CD4-positive, alpha-beta T cell treated with Interleukin-10 for 1 hour (primary cell): ENCODE measurements at places on chromosomes 6 and 20.
A peak's percentile ranks its signal among the peaks of the same experiment; 100 is the strongest.

- DNase-seq = no peak
Measured at GRCh38 chr6:130666786-130667185, 160.4 kb upstream of the SMLR1 start.

DNA sequence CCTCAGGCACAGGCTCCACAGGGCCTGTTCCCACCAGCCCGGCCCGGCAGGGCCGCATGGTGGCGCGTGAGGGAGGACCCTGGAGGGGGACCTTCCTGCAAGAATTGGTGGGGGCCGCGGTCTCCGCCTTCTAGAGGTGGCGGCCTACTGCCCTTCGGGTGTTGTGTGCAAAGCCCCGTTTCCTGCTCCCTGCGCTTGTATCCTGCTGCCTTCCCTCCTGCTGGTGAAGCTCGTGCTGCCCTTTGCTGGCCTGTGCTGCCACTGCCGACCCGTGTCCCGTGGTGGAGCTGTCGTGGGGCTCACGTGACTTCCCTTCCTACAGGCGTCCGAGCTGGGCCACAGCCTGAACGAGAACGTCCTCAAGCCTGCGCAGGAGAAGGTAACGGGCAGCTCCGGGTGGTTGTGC is 8.4 kb upstream of the COL20A1 start:
- DNase-seq = no peak

- no peak for DNase-seq
Measured at GRCh38 chr6:150719099-150719766, 119.5 kb downstream of the PLEKHG1 start.

DNA sequence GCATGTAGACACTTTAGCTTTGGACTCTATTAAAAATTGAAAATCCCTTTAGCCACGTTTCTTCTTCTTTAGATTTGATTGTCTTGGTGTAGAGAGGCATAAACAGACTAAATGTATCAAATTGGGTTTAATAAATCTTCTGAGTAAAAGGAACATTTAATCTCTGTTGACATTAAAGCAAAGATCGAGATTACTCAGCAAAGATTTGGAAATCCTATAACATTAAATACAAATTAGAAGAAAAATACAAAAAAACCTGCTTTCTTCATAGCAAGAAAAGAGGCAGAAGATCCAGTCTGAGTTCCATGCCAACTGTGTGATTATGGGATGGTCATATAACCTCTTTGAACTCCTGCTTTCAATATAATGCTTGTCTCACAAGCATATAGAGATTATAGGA is 172.3 kb downstream of the GJA1 start:
- no peak for DNase-seq

DNA sequence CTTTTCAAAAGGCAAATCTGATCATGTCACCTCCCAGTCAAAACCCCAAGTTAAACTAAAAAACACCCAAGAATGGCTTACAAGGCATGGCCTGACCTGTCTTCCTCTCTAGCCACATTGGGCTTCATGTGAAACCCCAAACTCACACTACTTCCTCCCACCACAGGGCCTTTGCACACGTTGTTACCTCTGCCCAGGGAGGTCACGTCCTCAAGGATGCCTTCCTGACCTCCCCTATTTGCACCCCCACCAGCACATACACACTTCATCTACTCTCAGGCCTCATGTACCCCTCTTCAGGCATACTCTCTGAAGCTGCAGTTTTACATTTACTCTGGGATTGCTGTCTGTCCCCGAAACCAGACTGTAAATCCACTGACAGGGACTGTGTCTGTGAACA is 6.1 kb downstream of the EZR start:
- DNase-seq = peak; percentile 57

DNA sequence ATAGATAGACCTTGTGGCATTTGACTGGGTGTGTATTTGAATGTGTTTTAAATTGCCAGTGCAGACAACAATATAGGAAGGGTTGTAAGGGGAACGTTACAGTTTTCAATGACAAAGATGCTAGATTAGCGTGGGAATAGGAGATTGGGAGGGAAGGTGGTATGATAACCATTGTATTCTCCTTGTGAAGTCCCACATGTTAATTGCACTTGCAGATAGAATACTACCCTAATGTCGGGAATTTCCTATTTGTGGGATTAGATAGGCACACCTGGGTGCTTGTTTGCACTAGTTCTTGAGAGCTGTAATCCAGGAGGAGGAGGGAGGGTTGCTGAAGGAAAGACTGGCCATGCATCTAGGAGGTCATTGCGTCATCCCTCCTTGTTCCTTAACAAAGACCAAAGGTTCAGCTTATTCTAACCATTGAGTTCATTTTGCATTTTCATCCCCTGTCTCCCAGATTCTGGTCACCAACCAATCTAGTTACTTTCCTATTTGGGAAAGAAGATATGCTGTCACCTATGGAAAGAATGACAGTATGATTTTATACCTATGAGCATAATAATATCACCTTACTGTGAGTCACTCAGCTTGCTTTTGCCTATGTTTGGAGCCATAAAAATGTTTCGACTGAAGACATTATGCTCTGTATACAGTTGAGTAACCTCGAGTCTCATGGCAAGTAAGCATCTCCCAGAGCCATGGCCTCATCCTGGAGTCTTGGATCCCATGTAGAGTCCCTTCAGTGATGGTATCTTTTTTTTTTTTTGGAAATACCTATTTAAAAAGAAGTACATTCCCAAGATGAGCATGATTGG is 201.5 kb downstream of the DTNBP1 start:
- DNase-seq = no peak
